NCI-H345 (cell line): ENCODE measurements at places on chromosomes 12 and 14.

DNA sequence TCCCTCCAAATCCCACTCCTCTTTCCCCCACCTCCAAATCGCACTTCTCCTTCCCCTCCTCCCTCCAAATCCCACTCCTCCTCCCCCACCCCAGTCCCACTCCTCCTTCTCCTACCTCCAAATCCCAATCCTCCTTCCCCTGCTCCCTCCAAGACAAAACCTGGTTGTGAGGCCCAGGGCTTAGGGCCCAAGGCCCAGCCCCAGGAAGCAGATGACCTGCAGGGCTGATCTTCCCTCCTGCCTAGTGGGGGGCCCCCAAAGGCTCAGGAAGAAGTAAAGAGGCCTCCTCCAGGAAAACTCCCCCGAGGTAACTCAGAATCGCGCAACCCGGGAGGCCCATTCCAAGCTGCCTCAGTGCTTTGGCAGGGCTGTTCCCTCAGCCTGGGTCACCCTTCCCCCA, 34.4 kb downstream of the NCOR2 start:
- DNase-seq = no peak

DNA sequence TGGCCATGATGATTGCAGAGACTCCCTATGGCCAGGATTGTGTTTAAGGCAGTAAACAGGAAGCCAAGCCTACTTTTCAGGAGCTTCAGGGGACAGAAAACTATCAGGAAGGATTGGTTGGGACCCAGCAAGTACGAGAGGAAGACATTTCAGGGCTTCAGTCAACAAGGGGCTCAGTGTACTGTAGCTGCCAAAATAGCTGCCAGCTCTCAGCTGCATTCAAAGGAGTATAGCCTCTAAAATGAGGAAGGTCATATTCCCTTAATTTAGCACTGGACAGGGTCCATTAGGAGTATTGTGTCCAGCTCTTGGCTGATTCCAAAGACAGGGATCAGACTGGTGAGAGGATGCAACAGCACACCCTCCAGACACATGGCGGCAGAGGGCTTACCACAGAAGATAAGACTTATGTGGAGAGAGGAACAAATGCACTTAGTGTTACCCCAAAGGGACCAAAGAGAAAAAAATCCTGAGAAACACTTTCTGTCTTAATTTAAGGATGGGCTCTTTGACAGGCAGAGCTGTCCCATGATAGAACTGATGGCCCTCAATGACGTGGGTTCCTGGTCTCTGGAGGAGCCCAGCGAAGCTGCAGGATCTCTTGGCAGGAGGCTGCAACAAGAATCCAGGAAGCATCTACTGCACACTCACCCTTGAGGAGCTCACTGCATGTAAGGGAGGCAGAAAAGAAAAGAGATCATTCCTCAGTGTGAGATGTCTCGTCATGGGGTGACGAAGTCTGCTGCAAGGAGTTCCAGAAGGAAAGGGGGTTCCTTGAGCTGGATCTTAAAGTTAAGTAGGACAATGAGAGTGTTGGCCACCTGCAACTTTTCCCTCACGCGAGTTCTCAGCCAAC, 14.8 kb downstream of the BDKRB1 start:
- no peak for DNase-seq

DNA sequence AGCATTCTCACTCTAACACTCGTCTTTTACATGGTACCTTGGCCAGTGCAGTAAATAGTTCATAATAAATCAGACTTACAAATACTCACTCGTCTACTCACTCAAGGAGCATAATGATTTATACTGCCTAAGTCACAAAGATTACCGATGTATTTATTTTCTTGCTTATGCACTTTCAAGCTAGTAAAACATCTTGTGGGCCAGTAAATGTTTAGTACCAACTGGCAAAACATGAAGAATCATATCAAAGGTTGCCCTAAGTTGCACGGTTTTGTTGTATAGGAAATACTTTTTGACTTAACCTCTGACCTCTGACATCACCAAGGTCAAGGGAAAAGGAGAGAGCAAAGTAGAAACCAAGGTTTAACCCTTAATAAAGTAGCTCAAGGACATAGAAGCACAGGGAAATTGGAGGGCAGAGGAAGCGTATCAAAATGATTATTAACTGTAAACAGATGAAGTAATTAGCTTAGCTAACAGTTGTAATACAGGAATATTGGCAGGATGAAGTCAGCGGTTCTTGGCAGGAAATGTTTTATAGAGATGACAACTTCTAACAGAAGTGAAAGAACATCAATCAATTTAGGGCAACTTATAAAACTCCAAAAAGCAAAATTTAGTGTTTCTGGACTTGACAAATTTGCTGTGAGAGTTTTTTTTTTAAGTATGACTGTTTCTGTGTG, 131.9 kb downstream of the HMGA2 start:
- DNase-seq = no peak

DNA sequence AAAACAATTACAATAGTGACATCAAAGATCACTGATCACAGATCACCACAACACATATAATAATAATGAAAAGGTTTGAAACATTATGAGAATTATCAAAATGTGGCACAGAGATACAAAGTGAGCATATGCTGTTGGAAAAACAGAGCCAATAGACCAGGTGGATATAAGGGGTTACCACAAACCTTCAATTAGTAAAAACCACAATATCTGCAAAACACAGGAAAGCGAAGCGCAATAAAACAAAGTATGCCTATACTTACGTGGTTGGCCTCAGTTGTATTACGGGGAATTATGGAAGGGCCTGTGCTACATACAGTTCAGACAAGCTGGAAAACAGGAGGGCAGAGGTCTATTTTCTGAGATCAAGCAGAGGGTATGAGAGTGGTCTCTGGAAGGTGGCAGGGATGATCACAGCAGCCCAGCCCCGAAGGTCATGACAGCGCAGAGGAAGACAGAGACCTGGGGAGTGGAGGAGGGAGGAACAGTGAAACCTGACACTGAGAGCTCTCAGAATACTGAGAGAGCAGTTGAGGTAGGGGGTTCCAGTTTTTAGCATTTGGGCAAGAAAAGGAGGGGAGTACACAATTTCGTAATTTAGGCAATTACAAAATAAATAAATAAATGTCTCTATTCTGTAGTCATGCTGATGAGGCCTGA, 41.3 kb downstream of the IFNG start:
- no peak for DNase-seq

- DNase-seq = no peak
These were observed 25.9 kb upstream of the PRKD1 start for GRCh38 chr14:29953501-29953900.

DNA sequence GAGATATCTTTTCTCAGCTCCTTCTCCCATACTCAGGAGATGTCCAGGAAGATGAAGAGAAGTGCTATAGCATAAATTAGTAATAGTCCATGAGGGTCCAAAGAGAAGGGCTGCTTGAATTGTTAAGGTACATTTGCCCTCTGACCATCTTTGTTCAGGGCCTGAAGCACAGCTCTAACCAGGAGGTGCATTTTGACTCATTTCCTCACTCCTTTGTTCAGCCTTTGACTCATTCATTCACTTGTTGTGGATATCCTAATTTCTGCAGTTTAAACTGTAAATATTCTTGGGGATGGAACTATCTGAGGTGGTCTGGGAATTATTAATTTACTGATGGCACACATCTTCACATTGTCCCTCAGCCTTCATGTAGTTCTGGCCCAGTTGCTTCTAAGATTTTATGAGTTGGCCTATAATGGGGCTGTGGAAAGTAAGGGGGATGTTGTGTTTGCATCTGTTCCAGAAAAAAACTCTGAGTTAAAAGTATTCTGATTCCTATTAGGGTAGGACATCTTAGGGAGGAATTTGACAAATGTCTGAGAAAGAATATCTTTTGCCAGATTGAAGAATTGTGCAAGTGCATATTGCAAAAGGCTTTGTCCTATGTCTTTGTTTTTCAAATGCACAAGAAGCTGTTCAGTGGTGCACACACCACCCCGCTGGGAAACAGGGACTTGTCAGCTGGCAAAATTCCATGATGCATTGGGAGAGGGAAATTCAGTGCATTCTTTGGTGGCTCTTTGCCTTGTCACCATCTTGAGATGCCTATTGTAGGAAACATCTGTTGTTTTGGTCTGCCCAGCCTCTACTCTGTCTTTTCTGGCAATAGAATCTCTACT, 22.1 kb downstream of the SMOC1 start:
- DNase-seq = no peak

- DNase-seq = no peak
These were observed 53.8 kb downstream of the PLEKHG3 start for GRCh38 chr14:64758025-64758521.

GRCh38 chr14:61438860-61439765, 117.7 kb downstream of the PRKCH start:
- no peak for DNase-seq

DNA sequence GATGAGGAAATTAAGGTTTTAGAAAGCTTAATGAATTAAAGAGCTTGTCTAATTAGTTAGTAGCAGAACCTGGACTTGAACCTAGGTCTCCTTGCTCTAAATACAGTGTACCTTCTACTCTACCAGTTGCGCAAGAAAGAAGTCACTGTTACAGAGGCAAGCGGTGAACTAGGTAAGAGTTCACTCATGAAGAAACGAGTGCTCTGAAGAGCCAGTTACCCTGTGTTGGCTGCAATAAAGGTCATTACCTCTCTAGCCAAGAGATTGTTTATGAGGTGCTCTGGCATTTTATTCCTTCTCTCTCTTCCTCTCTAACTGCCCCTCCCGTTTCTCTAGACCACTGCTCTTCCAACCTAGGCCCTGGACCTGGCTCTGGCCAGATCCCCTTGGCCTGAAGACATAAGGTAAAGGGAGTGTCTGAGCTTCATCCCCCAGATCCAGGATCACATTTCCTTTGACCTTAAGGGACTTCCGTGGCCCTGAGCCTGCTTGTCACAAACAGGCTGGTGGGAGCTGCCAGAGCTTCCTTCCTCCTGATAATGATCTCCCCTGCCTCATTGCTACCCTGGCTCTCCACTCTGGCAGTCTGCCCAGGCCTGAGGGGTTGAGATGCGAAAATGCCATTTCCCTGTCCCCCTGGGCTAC, 1.9 kb downstream of the RNASE7 start:
- DNase-seq = no peak

DNA sequence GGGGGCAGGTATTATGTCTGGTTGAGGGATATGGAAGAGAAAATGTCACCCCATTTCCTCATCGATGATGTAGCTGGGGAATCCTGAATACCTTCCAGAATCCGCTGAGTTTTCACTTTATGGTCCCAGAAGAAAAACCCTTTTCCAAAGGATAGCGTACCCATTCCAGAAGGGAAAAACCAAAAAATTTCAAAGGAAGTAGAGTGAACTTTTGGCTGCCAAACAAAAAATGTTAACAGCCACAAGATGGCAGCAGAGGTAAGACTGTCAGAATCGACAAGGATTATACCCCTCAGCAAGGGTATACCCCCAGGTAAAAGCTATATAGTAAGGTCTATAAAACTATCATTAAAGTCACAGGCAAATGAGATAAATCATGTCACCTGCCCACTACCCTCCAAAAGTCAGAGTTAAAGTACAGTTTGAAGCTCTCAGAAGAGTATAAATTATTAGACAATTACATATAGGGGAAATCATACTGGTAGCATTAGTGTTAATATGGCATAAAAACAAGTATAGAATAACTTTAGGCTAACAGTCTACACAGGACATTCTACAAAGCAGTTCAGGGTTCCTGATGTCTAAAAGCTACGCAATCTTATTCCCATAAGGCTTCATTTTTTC, 18.0 kb downstream of the ACIN1 start:
- no peak for DNase-seq

DNA sequence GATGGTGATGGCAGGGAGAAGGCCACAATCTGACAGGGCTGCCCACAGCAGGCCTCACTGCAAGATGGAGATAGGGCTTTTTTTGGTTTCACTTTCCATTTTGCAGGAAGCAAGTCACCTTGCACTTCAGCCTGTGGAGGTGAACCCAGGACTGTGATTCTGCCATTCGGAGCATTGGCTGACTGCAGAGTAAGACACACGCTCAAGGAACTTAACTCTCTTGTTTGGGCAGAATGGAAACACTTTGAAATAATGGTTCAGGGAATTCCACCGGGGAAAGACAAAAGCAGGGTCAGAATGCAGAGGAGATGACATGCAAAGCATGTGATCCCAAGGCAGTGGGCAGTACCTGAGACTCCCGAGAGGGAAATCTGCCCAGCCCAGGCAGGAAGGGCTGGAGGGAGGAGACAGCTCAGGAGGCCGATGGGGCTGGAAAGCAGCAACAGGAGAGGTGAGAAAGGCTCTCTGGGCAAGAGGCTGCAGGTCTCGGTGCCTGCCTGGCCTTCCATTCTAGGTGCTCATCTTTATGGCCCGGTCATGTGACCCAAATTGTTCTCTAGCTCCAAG, 58.7 kb upstream of the PRMT8 start:
- DNase-seq = no peak

- DNase-seq = no peak
These were observed 3.5 kb downstream of the TGM1 start for GRCh38 chr14:24259282-24260025.

- DNase-seq = no peak
These were observed 5.0 kb downstream of the STRAP start for GRCh38 chr12:15887043-15887817.

DNA sequence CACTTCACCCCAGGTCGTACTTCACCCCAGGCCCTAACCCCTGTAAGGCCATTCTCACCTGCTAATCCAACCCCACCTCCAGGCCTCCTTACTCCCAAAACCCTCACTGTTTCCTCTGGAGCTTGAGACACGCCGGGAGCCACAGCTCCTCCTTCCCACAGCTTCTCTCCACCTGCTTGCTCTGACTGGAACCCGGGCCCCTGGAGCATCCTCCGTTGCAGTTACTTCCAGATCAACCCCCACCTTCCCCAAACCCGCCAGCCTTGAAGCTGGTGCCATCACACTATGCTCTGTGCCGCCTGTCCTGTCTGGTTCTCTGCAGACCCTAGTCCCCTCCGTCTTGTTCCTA, 34.6 kb upstream of the PPP2R5C start:
- DNase-seq = no peak
